Stimulated activated CD8-positive, alpha-beta memory T cell treated with anti-CD3 and anti-CD28 coated beads, Interleukin-15, amount 100 ng/mL, for 4 hours (primary cell): ENCODE measurements at places on chromosomes 5 and 9.

- DNase-seq: no peak
These were observed 68.3 kb downstream of the DCP2 start for GRCh38 chr5:113044776-113045465.

- DNase-seq: no peak
These were observed 545 bp downstream of the PALM2AKAP2 start for GRCh38 chr9:109780453-109781033.

DNA sequence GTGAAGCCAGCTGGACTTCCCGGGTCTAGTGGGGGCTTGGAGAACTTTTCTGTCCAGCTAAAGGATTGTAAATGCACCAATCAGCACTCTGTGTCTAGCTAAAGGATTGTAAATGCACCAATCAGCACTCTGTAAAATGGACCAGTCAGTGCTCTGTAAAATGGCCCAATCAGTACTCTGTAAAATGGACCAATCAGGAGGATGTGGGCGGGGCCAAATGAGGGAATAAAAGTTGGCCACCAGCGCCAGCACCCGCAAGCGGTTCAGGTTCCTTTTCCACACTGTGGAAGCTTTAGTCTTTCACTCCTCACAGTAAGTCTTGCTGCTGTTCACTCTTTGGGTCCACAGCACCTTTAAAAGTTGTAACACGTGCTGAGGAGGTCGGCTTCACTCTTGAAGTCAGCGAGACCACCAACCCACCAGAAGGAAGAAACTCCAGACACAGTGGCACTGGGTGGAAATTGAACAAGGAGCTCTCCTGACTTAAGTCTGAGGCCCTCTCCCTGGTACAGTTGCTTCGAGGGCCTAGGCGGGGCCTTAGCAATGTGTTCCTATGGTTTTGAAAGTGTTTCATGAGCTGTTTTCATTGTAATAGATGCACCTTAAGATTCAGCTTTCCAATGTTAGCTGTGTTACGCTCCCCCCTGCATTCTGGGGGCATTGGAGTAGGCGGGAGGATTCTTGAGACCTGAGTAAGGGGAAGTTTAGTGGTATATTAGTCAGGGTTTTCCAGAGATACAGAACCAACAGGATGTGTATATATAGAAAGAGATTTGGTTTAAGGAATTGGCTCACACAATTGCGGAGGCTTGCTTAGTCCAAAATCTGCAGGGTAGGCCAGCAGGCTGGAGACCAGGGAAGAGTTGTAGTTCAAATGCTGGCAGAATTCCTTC lies 21.5 kb upstream of the MYO10 start:
- DNase-seq: no peak

GRCh38 chr5:177605667-177606066 lies 5.7 kb downstream of the B4GALT7 start:
- DNase-seq: no peak

GRCh38 chr5:123278284-123278683 lies 144.9 kb downstream of the CEP120 start:
- DNase-seq: no peak

DNA sequence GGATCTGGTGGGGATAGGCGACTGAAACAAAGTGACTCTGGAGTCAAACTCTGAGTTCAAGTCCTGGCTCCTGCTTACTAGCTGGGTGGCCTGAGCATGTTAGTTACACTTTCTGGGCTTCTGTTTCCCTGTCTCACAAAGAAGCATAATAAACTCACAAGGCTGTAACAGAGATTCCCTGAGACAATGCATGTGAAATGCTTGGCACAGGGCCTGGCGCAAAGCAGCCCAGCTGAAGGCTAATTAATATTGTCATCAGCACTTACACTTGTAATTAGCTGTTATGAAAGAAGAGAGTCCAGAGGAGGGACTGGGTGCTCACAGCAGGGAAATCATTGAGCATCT lies 64.1 kb upstream of the SPOCK1 start:
- no peak for DNase-seq

DNA sequence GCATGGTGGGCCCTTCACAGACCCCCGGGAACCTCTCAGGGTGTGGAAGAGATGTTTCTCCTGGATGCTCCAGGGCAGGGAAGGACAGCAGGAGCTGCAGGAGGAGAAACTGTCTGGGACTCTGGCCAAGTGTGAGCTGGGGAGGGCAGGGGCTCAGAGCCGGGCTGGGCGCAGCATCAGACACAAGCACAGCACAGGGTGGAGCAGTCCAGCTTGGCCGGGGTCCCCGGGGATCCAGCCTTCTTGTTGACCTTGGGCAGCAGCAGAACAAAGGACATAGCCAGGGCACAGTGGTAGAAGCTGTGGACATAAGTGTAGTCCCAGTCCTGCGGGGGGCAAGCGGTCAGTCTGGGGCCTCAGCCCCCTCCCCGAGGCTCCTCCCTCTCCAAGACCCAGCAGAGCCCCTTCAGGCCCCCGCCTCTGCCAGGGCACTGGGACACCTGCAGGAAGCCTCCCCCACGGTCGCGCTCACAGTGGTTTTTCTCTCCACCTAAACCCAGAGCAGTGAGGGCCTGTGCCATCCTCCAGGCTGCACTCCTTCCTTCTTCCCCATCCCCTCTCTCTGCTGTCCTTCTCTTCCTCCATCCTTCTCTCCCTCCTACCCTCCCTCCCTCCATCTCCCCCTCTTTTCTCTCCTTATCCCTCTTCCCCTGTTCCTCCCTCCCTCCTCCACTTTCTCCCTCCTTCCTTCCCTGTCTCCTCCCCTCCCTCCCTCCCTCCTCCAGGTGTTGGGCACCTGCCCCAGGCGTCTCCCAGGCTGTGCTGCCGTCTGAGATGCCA lies 10.1 kb downstream of the MYMK start:
- no peak for DNase-seq

DNA sequence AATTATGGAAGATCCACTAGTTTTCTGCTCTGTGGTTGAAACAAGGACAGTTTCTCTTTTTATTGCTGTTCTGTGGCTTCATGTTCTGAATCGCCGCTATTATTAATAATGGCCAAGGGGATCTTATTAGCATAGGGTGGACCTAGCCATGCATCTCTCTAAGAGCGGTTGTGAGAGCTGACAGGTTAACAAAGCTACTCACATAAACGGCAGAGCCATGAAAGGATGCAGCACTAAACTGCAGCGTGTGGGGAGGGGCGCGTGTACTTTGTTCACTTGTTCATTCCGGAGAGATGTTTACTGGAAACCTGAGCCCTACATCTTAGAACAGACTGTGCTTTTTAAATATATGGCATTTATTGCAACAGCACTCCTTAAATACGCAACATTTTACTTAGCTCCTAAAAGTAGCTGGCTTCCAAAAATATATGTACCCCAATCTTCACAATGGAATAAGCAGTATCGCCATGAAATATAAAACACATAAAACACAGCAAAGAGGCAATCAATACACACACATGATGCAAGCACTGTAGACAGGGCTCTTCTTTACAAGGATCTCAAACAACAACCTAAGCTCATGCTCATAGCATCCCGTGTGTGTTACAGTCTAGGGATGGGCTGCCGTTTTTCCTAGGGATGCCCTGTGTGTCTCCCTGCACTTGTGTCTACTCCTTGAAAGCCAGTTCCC lies 424.6 kb downstream of the MED10 start:
- DNase-seq: no peak

DNA sequence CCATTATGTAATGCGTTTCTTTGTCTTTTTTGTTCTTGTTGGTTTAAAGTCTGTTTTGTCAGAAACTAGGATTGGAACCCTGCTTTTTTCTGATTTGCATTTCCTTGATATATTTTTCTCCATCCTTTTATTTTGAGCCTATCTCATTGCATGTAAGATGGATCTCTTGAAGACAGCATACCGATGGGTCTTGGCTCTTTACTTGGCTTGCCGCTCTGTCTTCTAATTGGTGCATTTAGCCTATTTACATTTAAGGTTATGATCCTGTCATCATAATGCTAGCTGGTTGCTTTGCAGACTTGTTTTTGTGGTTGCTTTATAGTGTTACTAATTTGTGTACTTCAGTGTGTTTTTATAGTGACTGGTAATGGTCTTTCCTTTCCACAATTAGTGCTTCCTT lies 13.3 kb upstream of the CDKN2B start:
- no peak for DNase-seq

DNA sequence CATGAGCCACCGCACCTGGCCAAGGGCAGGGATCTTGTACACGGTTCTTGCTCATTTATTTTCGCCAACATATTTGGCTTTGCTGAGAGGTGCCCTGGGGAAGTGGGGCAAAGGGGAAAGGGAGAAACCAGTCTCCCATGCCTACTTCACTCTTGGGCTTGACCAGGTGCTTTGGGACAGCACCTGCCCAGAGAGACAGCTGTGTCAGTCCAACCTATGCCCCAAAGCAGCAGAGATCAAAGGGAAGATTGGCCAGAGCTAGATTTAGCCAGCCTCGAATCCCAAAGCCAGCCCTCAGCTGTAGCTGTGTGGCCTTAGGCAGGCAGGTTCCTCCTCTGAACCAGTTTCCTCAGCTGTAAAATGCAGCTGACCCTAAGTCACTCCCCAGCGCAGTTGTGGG lies 2.3 kb upstream of the PTGES start:
- no peak for DNase-seq

DNA sequence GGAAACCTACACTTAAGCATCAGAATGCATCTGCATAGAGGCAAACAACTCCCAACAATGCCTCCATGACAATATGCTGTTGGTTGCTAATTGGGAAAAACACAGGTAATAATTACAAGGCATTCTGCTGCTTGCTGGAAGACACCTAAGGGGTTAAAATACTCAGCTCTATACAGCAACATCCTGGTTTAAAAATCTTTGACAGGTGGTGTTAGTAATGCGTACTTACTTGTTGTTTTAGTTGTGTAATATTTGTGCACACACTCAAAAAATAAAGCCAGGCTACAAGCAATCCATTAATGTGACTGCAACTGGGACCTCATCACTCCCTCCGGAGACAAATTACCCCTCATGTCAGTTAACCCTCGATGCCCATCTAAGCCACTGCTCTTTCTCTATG lies 126.3 kb upstream of the ELL2 start:
- DNase-seq: no peak

GRCh38 chr5:40046792-40047191 lies 622.0 kb upstream of the DAB2 start:
- no peak for DNase-seq

- DNase-seq: no peak
These were observed 46.6 kb upstream of the TNC start for GRCh38 chr9:115164511-115164974.

- DNase-seq: no peak
These were observed 13.3 kb upstream of the STING1 start for GRCh38 chr5:139495638-139496435.

GRCh38 chr9:89659891-89660685 lies 55.3 kb downstream of the GADD45G start:
- no peak for DNase-seq

GRCh38 chr9:69093471-69094103 lies 58.0 kb downstream of the FXN start:
- DNase-seq: no peak

DNA sequence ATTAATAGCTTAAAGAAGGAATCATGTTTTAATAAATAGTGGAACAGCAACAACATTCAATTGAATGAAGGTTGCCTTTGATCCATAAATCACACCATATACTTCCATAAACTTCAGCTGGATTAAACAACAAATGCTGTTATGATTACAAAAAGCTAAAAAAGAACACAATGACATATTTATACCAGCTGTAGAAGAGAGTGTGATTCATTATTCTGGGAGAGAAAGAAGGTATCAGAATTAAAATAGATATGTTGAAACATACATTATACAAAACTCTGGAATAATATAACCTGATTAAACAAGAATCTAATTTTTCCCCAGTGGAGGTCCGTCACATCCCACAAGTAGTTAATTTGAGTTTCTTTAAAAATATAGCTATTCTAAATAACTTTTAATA lies 7.5 kb upstream of the RECK start:
- DNase-seq: no peak

GRCh38 chr9:134253606-134254205 lies 72.5 kb upstream of the RXRA start:
- DNase-seq: no peak

GRCh38 chr9:115050002-115050490 lies 67.9 kb downstream of the TNC start:
- DNase-seq: no peak

- no peak for DNase-seq
These were observed at the start of gene CD72 for GRCh38 chr9:35618325-35618727. CD72 (minus strand) TSS chr9:35618413; CDS start chr9:35618303, 110 bp downstream.

DNA sequence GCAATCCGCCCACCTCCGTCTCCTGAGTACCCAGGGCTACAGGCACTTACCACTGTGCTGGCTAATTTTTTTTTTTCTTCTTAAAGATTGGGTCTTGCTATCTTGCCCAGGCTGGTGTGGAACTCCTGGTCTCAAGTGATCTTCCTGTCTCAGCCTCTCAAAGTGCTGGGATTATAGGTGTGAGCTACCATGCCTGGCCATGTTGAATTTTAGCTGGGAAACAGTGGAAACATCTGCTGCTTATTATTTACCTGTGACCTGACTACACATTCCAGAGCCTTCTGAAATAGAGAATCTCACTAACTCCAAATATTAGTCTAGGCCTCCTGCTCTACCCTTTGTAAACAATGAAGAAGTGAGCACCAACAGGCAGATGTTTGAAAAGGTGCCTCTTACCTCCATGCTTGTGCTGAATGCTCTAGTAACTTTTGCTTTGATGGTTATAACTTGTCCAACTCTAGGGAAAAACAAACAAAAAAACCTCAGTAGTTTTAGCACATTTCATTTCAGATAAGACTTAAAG lies 22.5 kb downstream of the ACOT12 start:
- DNase-seq: no peak

DNA sequence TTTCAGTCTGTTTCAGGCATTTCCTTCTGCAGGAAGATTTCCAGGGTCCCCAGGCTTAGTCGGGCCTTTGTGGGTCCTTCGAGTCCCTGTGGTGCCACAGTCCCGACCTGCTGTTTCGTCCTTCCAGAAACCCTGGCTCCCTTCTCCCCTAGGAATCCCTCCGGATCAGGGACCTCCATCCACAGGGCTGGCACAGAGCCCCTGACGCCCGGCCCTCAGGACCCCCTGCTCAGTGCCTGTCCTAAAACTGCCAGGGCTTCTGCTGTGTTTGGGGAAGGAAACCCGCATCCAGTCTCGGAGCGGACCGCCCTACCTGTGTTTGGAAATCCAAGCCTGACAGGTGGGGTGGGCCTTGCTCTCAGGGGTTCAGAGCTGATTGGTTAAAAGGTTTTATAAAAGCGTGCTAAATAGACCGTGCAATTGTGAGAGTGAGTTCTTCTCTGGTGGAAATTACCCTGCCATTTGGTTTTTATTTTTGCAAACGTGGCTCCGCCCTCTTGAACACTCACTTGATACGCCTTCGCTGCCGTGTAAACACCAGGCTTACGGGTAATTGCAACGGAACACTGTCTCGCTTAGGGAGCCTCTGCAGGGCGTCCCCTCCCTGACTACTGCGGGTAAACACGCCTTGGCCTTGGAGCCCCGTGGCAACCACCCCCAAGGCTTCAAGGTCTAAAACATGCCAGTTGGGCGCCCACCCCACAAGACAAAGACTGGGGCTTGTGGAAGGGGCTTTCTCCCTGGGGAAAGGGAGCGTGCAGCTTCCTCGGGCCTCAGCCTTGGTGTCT lies 121.2 kb downstream of the PHF2 start:
- no peak for DNase-seq

DNA sequence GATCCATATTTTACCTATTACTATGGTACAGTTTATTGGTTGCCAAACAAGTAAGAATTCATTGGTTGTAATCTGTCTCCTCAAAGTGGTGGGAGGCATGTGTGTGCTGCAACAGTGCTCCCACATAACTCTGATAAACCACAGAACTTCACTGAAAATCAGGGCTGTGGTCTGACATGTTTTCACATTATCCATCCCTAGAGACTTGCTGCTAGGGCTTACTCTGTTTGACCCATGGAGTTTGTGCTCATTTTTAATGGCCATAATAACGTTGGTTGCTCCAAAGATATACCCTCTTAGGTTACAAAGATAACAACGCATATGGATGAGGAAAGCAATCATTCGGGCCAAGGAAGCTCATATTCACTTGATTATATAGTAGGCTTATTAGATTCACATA lies 37.0 kb downstream of the HACD4 start:
- DNase-seq: no peak
